ENCODE measurements at places on chromosomes 6 and 20.
A peak's percentile ranks its signal among the peaks of the same experiment; 100 is the strongest.

GRCh38 chr20:22470620-22471026 lies 113.7 kb downstream of the FOXA2 start:
- no peak for DNase-seq

GRCh38 chr6:145865595-145865994 lies 51.0 kb upstream of the FBXO30 start:
- no peak for DNase-seq

DNA sequence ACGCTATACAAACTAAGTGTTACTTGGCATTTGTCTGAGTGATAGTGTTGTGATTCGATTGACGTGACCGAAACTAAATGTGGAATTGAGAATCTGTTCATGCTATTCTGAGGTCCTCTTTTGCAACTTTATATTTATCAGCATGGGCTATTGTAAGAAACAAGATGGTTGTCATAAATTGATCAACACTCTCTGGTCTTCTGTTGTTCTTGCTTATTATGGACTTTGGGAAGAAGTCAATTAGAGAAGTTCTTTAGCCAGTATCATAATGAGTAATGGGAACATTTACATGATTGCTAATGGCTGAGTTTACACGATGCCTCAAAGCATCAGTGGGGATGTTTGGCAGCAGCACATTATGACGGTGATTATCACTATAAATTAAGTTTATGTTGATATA lies 195.0 kb downstream of the CD83 start:
- DNase-seq, result no peak

DNA sequence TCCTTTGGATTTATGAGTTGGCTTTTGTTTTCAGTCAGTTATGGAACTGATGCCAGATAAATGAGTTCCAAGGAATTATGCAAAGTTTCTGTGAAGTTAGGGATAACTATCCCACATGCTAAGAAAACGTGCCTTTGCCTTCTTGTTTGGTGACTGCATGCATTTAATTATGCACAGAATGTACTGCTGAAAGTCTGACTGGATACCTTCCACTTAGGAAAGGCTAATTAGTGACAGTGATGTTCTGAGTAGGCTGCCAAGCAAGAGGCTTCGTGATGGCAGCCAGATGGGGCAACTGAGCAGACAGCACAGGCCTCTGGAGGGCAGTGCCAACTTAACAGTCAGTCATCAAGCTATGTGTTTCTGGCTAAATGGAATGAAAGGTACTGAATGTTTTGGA lies 289.9 kb downstream of the CD109 start:
- no peak for DNase-seq

- DNase-seq, result no peak
Observed at GRCh38 chr6:77474286-77474956, 11.1 kb upstream of the HTR1B start.

DNA sequence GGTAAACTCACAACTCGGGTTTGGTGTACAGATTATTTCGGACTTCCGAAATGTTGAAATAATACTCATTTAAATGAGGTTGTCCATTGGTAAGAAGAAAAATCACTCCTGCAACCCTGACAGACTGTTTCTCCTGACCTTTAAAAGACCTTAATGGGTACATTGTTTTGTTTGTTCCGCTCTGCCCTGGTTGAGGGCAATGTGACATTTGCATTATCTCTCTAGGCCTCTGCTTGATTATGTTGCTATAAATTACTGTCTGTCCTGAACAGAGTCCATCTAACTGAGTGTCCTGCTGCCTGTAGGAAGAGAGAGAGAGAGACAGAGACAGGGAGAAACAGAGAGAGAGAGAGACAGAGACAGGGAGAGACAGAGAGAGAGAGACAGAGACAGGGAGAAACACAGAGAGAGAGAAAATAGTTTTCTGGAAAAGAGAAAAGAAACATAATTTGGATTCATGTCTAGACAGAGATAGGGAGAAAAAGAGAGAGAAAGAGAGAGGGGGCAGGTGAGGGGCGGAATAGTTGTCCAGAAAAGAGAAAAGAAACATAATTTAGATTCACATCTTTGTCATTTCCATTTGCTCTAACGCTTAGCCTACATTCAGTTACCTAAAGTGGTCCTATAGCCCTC lies 83.2 kb downstream of the SHLD1 start:
- DNase-seq, result no peak

- no peak for DNase-seq
Observed at GRCh38 chr6:157036245-157036711, 259.1 kb downstream of the ARID1B start.

DNA sequence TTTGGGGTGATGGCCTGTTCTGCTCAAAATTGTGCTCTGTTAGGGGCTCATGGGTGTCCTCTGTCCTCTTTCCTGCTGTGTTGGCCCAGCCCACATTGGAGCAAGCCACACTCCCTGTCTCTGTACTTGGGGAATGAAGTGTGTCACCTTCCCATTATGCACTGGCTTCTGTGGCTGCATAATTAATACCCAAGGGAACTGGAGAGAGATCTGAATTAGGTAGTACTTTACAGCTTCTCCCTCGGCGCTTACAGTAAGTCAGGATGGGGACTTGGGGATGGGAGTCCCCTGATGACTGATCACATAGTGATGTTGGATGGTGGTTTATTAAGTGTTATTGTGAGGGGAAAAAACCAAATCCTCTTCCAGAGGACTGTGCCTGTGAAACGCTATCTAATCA lies 116.6 kb downstream of the FOXO3 start:
- DNase-seq, result no peak

DNA sequence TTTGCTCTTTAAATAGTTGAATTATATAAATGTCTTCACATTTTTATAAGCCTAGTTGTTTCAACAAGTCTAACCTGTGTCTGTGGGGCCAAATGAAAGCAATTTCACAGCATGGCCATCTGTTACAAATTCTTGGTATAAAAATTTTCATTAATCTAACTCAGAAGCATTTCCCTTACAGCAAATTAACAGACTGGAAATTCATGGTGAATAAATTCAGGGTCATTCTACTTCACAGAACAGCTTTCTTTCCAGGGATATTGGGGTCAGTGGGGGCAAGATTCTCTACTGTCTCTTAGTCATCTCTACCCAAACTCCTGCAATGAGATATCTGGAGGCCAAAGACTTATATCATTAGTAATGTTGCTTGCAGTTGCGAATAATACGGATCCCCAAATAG lies 352.1 kb downstream of the MMUT start:
- no peak for DNase-seq

DNA sequence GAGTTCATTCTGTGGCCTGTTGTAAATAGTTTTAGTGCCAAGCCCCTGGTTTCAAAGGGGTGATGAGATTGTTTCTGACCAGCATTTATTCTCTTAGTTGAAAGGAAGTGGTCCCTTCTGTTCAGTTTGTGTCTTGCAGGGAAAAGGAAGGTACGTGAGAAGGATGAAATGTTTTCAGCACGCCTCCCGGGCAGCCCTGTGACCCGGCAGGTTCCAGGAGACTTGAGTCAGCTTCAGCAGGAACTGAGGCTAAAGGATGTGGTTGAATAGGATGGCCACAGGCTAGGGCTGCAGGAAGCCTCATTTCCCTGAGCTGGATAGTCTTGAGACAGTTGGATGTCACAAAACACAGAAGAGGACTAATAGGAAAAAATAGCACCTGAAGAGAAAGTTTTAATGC lies 132.4 kb upstream of the SYNDIG1 start:
- no peak for DNase-seq

DNA sequence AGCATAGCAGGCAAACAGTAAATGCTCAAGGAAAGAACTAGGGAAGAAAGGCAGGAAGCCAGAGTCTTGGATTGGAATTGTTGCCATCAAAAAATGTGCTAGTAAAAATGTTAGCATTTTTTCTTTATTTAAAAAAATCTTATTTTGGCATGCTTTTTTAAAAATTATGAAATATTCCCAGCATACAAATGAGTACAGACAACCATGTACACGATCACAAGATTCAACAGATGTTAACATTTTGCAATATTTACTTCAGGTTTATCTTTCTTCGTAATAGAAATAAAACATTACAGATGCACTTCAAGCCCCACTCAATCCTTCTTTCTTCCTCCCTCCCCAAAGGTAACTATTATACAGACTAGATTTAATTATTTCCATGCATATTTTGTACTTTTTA lies 27.4 kb upstream of the NOP56 start:
- no peak for DNase-seq

GRCh38 chr6:144646093-144647056 lies 361.2 kb downstream of the UTRN start:
- no peak for DNase-seq

DNA sequence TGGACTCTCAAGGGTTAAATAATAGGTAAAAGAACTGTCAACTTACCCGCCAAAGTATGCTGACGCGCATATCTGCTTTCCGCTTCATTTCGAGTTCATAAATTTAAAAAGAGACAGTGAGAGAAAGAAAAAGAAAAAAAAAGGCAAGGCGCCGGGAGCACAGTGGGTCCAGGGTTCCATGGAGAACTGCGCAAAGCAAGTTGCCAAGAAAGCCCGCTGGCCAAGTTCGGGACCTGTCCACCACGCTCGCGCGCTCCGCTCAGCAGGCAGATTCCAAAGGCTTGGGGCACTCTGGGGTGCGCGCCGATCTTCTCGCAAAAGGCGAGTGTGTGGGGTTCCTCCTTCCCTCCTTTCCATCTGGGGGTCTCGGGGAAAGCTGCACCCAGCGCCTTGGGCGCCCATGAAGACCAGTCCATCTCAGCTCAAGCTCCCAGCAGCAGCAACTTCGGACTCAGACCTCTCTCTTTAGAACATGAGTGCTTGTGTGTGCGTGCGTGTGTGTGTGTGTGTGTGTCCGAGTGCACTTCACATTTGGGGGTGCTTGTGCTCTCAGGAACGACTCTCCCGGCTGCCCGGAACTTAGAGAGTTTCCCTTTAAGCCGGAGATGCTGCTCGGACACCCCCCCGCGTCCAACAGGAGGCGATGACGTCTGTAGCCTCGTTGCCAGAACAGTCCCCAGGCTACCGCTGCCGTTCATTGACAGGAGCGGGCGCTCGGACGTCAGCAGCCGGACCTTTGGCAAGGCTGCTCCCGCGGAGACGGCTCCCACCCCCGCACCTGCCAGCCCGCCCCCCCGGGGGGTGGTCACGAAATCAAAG lies 180.0 kb downstream of the TBXT start:
- DNase-seq, result no peak

DNA sequence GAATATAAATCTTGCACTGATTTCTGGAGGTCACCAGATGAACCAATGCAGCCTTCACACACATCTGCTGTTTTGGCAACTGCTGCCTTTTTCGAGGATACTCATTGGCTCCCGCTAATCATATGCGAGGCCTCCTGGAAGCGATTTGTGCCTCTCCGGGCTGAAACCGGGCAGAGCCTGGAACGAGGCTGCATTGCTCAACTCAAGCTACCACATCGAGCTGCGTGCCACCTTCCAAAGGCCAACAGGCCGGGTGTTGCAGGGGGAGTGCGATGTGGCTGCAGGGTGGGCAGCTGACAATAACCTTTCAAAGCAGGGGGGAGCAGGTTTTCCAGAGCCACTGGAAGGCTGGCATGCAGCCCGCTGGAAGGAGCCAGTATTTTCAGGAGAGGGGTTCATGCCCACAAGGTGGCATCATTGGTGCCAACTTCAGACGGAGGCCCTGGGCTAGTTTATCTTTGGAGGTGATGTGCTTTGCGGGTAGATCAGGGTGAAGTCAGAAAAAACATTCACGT lies 122.6 kb upstream of the IFNGR1 start:
- DNase-seq, result no peak

DNA sequence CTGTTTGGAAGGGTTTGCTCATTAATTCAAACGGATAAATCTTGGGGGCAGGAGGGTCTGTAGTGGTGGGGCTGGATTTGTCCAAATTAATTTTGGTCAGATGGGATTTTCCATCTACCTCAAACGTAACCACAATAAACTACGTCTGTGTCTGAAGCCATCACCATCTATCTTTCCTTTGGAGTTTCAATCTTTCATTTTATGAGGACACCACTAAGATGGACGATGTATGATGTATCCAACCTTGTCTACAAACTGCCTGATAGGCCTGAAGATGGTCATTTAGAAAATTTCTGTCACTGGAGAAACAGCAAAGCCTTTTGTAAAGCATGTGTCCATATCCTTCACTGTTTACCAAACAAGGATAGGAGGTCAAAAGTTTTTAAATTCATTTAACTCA lies 138.6 kb upstream of the MARCKS start:
- no peak for DNase-seq

- DNase-seq, result no peak
Observed at GRCh38 chr20:57399587-57400155, 8.5 kb downstream of the RBM38 start.

- peak; percentile 59 for DNase-seq
Observed at GRCh38 chr6:100464903-100465700, at the start of gene SIM1. Gene SIM1 (minus strand): TSS chr6:100464921. CDS start chr6:100463468, 1,453 bp downstream.

- DNase-seq, result no peak
Observed at GRCh38 chr20:10388597-10388996, 45.4 kb downstream of the MKKS start.

DNA sequence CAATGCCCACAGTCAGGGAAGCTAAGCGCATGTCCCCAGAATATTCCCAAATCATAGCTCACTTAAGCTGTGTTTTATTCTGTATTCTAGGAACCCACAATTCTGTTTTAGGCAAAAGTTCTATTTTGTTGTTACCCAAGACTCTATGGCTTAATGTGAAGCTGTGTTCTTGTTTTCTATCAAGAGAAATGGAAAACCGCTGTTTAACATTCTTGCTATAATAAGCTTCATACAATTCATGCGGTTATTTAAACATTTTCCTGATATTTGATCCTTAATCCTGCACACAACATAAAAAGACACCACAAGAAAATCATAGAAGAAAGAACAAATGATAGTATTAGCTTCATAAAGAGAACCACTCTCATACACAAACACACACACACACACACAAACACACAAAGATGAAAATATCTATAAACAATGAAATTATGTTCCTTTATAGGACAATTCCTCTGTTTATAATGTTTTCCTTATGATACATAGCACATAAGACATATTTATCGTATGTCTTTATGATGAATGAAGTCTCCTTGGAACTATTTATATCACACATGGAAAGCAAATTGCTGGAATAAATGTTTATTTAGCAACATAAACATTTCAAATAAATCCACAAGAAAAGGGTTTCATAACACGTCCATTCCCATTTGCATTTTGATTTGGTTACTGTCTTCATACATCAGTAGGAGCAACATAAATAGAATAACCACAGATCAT lies 16.4 kb upstream of the COL21A1 start:
- no peak for DNase-seq

DNA sequence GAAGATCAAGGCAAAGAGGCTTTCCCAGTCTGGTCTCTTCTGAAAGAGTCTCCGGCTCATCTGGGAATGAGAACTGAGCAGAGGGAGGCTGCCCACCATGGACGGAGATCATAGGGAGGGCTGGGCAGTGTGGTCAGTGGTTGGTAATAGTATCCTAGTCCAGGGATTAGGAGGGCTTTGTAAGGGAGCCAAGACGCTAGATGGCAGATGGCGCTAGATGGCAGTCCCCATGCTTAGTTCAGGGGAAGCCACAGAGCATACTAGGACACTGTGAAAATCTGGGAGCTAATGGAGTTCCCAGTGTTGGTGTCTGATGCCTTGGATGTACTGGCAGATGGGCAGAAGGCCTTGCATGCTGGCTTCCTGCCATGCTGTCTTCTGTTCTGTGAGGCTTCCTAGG lies 21.7 kb upstream of the DAAM2 start:
- no peak for DNase-seq
